ENCODE measurements at places on chromosomes 12 and 14.

- peak; percentile 83 for DNase-seq
These were observed 1181.2 kb downstream of the VRK1 start for GRCh38 chr14:97978341-97978740.

GRCh38 chr14:26204728-26205479 is 392.9 kb downstream of the NOVA1 start:
- DNase-seq = no peak

DNA sequence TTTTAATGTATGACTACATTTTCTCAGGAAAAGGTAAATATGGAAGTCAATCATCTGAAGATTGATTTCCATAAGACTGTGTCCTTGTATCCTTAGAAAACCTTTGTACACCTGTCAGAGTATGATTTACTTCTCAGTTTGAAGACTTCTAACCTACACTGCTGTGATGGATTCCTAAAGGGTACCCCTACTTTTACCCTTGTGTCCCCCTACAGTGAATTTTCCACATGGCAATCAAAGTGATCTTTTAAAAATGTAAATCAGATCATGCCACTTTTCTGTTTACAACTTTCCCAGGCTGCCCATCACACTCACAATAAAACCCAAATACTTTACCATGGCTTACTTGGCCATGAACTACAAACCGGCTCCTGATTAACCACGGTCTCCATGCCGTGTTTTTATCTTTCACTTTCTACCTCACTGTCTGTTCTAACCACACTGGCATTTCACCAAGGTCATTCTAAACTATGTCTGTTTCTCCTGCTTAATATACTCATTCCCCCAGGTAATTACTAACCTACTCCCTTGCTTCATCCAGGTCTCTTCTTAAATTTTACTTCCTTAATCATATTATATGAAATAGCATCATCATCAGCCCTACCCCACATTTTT is 8.1 kb downstream of the DNAI7 start:
- no peak for DNase-seq

DNA sequence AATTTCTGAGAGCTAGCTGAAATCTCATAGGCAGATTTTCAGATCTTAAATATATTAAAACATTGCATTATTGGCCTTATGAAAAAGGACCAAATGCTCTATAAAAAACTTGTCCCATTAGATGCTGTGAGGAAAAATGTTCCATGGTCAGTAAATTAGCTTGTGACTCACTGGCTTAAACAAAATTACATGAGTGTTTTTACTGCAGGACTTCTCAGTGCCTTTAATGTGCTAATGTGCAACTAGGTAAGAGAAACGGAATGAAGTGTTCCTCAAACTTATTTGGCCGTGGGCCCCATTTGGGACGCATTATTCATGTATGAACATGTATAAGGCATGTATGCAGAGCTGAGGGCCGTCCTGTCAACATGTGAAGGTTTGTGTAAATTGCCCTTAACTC is 41.7 kb downstream of the MYRFL start:
- no peak for DNase-seq
